Occipital lobe (tissue), 3 donors: ENCODE measurements at places on chromosomes 16 and 17.
A peak's percentile ranks its signal among the peaks of the same experiment; 100 is the strongest.

- no peak for DNase-seq
Observed at GRCh38 chr17:17751489-17752088, 70.3 kb downstream of the RAI1 start.

GRCh38 chr16:84888450-84888849 lies 68.7 kb downstream of the CRISPLD2 start:
- no peak for DNase-seq

GRCh38 chr17:9537177-9537776 lies 38.3 kb downstream of the STX8 start:
- no peak for DNase-seq

DNA sequence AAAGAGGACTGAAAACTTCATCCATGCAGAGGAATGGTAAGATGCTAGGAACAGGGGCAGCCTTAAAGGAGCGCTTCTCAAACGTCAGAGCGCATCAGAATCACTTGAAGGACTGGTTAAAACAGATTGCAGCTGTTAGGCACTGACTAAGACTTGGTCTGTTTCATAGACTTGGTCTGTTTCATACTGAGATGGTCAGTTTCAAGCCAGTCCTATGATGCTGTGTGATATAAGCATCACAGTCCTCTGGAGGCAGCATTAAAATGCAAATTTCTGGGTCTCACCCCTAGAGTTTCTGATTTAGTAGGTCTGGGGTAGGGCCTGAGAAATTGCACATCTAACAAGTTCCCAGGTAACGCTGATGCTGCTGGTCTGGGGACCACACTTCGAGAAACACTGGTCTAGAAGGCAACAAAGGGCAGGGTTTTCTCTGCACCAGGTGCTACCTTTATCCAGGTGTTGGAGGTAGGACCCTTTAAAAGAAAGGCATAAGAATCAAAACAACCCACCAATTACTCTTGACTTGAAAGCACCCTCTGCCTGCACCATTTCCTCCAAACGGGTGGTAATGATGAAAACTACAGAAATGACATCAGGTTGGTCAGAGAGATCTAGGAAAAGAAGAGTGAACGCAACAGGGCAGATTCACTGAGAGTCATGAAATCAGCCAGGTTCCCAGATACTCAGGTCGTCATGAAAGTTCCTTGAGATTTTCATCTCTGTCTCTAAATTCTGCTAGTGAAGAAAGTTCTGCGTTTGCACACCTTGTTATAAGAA lies 95.0 kb upstream of the RCVRN start:
- no peak for DNase-seq

DNA sequence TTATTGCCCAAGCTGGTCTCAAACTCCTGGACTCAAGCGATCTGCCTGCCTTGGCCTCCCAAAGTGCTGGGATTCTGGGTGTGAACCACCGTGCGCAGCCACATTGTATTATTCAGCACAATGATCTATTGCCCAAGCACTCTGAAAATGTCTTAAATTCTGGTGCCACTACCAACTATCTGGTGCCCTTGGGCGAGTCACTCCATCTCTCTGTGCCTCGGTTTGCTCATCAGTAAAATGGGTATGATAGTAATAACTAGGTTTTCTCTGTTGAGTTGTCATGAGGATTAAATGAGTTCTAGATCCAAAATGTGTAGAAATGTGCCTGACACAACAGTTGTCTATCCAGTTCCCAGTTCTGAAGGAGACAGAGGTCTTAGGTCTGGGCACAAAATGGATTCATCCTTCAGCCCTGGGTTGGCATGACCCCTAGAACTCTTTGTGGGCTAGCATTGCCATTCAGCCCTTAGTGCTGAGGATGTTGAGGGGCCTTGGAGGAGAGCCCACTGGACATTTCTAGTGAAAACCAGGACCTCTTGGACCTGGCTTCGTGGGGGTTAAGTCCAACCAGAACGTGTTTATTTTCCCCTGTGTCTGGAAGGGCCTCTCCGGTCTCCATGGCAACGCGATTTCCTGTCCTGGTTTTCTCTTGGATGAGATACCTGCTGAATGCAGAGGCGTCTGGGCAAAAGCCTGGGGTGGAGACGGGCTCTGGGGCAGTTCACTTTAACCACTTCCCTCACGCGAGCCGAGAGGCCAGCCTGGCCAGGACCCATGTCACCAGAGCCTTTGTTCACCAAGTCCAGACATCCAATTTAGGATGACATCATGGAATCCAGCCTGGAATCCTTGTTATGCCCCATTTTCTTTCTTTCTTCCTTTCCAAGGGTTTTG lies 43.7 kb upstream of the TNRC6A start:
- DNase-seq, result peak; percentile 76

- DNase-seq, result no peak
Observed at GRCh38 chr16:50901062-50901461, 159.2 kb downstream of the CYLD start.

GRCh38 chr16:10501016-10501607 lies 79.3 kb downstream of the EMP2 start:
- DNase-seq, result no peak

DNA sequence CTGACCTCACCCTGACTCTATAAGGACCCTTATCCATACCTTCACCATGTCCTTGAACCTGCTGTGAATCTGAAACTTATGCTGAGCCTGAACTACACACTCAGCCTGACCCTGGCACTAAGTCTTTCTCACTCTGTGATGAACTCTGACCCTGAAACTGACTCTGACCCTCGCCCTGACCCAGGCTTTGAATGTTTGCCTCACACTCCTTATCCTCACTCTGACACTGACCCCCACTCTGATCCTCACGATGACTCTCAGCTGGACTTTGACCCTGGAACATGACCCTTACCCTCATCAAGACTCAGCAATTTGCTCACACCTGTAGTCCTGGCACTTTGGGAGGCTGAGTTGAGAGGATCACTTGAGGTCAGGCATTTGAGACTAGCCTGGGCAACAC lies 4.4 kb downstream of the AHSP start:
- DNase-seq, result no peak

- no peak for DNase-seq
Observed at GRCh38 chr17:34647511-34647910, 68.1 kb downstream of the TMEM132E start.

DNA sequence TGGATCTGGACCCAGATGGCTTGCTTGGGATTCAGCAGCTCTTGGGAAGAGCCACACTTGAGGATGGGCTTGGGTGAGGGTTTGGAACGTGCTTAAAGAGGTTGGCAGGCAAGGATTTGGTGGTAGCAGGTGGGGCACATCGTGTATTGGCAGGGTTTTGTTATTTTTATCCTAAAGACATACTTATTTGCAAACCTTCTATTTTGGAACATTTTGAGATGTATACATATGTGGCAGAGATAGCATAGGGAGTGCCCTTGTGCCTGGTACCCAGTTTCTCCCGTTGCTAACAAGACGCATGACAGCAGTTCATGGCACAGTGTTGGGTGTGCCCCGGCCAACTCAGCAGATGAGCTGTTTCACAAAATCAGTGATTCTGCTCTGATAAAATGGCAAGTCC lies 9.1 kb downstream of the BANP start:
- no peak for DNase-seq

DNA sequence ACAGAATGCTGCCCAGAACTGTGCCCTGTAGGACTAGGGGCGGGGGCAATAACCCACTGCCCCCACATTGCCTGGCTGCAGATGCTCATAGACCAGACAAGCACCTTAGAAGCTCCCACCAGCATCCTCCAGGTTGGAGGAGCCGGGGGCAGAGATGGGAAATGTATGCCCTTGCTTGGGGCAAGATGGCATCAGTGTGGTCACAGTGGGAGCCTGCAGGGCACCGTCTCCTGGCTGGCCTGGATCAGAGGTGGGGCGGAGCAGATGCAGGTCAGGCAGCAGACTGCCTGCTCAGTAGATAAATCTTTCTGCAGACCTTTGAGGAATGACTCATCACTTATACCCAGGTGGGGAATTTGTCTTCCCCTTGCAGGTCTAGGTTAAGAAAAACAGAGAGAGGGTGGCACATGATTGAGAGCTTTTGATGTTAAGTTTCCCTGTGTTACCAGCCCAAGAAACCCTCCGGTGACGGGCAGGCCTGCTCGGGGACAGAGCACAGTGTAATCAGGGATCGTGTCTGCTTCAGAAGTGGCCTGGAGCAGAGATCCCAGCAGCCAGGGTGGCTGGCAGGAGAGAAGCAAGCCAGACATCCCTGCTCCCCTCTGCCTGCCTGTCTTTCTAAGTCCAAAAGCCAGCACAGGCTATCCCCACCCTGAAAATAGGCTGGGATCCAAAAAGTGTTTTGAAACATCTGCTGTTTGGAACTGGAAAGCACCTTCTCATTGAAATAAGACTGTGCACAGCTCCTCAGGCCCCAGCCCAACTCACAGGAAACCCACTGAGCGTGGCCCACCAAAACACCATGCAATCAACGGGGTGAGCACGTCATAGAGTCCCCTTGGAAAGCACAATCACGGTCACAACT lies 50.7 kb upstream of the RPL38 start:
- DNase-seq, result no peak

DNA sequence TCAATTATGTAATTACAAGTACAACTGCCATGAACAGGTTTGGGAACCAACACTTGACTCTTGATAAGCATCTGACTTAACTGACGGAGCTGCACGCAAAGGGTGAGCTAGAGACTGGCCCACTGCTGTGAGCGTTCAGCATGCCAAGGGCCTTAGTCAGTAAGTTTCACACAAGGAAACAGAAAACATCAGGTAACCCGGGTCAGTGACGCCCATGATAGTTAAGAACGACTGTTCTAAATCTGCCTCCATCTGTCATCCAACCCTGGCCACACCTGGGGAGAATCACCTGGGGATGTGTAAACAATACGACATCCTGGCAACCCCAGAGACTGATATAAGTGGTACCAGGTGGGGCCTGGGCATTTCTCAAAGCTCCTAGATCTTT lies 12.3 kb downstream of the SMIM5 start:
- no peak for DNase-seq

DNA sequence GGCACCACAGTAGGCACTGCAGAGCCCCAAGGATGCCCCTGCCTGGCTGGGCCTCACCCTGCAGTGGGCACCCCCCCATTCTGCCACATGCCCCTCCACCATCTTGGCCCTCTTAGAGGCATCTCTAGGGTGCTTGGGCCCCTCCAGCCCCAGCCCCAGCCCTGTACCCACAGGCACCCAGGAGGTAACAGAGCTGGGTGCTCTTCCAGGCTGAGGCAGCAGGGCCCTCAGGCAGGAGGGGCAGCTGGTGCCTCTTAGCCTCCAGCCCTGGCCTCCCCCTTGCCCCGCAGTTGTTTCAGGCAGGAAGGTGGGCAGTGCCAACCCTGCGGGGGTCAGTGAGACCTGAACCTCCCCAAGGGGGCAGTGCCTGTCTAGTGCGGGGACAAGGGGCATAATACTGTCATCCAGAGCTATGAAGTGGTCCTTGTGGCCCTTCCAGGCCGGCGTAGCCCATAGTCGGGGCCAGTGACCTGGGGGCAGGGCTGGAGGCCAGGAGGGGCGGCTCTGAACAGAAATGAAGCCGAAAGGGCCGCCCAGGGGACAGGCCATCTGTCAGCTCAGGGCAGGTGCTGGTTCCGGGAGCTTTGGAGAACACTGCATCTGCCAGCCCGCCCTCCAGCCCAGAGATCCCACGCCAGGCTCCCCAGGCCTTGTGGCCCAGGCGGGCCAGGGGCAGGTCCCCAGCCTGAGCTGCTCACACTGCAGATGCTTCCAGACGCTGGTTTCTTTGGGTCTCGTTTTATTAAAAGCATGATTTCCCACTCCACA lies 4.9 kb upstream of the AATK start:
- no peak for DNase-seq

DNA sequence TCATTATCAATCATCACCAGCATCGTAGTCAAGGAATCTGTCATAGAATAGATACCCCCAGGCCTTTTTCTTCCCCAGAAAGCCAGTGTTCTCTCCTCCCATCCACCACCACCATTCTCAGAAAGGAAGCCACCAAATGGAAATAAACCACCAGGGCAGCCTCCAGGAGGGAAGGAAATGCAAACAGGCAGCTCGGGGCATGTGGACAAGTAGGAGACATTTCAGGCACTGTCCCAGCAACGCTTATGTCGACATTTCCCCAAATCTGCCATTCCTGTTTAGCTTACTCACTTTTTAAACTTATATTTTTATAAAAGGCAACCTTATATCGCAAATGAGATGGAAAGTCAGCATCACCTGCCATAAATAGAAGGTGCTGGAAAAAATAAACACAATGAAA lies 15.8 kb downstream of the EMP2 start:
- DNase-seq, result no peak

DNA sequence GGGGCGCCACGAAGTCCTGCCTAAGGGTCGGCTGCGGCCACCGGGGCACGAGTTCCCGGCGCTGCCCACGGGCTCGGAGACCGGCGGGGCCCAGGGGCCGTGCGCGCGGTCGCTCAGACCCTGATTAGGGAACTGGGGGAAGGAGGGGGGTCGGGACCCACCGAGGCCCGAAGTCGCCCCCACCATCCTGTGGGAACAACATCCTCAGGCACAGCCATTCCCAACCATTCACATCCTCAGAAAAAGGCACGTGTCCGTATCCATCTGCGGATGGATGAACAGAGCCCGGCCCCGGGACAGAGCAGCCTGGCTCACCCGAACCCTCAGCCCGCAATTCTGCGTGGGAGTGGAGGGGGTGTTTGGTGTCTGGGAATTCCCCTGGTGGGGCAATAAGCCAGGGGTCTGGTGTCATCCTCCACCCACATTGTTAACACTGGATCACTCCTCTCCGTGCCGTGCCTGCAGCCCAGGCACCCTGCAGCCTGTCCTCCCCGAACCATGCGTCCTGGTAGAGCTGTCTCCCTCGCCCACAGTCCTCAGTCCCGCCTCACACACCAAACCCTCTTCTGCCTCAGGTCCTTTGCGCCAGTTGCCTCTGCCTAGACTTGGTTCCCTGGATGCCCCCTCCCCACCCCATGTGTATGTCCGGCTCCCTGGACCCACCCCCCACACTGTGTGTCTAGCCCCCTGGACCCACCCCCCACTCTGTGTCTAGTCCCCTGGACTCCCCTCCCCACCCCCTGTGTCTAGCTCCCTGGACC lies 789 bp upstream of the CCDC57 start:
- peak; percentile 59 for DNase-seq

GRCh38 chr17:75779987-75780889 lies 4.4 kb upstream of the UNK start:
- no peak for DNase-seq

- DNase-seq, result no peak
Observed at GRCh38 chr16:11980136-11980844, 3.8 kb downstream of the SNX29 start.
